ENCODE measurements at places on chromosomes 5 and 9.

DNA sequence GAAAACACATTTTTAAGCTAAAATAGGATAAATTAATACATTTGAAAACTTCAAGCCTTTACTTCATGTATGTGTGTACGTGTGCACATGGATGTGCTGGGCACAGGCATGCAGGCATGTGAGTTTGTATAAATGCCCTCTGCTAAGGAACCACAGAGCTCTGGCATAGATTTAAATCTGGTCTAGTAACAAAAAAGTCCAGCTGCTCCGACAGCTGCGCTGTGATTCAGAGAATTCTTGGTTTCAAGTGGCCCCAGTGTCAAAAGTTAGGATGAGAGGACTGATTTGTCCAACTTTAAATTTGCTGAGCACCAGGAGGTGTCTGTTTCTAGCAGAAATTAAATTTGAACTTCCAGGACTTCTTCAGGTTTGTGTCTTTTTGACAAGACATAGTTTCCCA lies 203.7 kb upstream of the TUT7 start:
- no peaks in the 10 kb centered on the region for H3K36me3 ChIP-seq
- peaks cover 11% of the 10 kb centered on the region for H3K27me3 ChIP-seq
- H3K27ac ChIP-seq, result no peak overlapping the region
- H3K4me3 ChIP-seq, result no peak overlapping the region

DNA sequence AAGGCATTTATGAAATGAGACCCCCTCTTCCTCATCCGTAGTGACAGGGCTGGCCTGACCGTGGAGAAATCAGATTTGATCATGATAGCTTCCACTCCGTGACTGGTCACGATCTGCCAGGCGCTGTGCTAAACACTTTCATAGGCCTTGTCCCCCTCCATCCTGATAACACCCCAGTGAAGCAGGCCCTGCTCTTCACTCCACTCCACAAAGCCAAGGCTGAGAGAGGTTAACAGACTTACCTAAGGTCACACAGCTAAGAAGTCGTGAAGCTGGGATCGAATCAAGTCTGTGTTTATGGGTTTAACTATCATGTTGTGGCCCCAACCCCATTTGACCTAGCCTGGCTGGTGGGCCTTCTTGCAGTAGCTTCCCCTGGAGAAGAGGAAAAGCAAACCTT lies 53.3 kb upstream of the IL17B start:
- no peaks in the 10 kb centered on the region for H3K27me3 ChIP-seq
- H3K4me3 ChIP-seq, result no peak overlapping the region
- peaks cover 18% of the 10 kb centered on the region for H3K4me1 ChIP-seq
- no peak for DNase-seq
- peaks cover 10% of the 10 kb centered on the region for H3K36me3 ChIP-seq

DNA sequence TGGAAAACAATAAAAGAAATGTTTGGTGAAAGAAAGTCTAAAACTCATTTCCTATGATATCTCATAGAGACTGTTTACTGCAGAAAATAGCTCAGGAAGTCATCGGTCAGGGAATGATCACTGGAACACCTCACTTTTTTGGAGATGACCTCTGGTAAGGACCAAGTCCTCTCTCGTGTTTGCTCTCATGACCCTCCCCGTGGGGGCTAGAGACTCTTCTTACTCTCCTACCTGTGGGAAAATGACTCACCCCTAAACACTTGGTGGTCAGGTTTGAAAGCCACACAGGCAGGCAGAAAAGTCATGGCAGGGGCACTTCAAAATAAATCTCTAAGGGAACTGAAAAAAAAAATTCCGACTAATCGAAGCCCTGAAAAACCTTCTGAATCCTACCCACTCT lies 48.2 kb downstream of the FAM240B start:
- H3K4me3 ChIP-seq, result no peak overlapping the region
- H3K36me3 ChIP-seq, result no peaks in the 10 kb centered on the region
- H3K27ac ChIP-seq, result no peak overlapping the region
- peaks cover 5% of the 10 kb centered on the region for H3K4me1 ChIP-seq
- no peak for DNase-seq
- peaks cover 24% of the 10 kb centered on the region for H3K27me3 ChIP-seq

- H3K36me3 ChIP-seq, result no peaks in the 10 kb centered on the region
- no peak overlapping the region for H3K27ac ChIP-seq
- no peak for DNase-seq
- H3K4me3 ChIP-seq, result no peak overlapping the region
- no peaks in the 10 kb centered on the region for H3K27me3 ChIP-seq
Observed at GRCh38 chr5:91538179-91538578, 155.1 kb upstream of the ARRDC3 start.

DNA sequence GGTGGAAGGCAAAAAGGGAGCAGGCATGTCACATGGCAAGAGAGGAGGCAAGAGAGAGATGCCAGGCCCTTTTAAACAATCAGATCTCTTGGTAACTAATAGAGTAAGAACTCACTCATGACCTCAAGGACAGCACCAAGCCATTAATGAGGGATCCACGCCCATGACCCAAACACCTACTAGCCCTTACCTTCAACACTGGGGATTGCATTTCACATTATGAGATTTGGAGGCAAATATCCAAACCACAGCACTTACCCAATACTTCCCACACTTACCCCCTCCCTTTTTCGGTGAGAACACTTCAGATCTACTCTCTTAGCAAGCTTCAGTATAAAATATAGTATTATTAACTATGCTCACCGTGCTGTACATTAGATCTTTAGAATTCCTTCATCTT lies 41.9 kb downstream of the ZNF354A start:
- no peaks in the 10 kb centered on the region for H3K27me3 ChIP-seq
- H3K4me3 ChIP-seq, result no peak overlapping the region
- no peaks in the 10 kb centered on the region for H3K36me3 ChIP-seq
- no peak for DNase-seq
- H3K4me1 ChIP-seq, result no peaks in the 10 kb centered on the region

DNA sequence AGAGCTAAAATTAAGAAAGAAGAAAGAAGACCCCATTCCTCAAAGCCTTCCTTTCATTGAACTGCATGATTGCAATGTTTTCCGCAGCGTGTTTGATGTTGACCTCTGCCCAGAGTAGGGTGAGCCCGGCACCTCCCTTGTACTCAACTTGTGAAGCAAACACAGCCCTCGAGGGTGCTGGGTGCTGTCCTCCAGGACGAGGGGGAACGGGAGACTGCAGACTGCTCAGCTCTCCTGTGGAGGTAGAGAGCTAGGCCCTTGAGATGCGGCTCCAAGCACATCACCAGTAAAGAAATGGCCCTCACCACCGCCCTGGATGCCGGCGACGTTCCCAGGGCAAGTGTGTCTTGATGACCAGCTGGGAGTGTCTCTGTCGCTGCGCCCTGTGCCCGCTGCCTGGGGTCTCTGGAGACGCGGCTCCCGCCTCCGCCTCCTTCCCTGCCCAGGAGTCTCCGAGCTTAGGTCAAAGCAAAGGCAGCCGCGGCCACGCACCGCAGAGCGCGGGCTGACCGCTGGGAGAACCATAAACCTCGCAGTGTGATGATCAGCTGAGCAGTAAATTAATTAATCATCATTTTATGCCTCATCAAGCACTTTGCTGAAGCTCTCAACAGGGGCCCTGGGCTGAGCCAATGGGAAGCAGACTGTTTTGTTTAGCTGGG lies 108.7 kb downstream of the IRX2 start:
- peaks cover 43% of the 10 kb centered on the region for H3K27me3 ChIP-seq
- DNase-seq, result no peak
- H3K36me3 ChIP-seq, result no peaks in the 10 kb centered on the region
- no peak overlapping the region for H3K27ac ChIP-seq

- peaks cover 16% of the 10 kb centered on the region for H3K27me3 ChIP-seq
- DNase-seq, result no peak
- H3K27ac ChIP-seq, result no peak overlapping the region
- no peaks in the 10 kb centered on the region for H3K36me3 ChIP-seq
- H3K4me3 ChIP-seq, result no peak overlapping the region
Observed at GRCh38 chr5:136816327-136816726, 451.0 kb upstream of the TRPC7 start.

- H3K4me3 ChIP-seq, result no peak overlapping the region
- no peak overlapping the region for H3K27ac ChIP-seq
- H3K36me3 ChIP-seq, result no peaks in the 10 kb centered on the region
- H3K4me1 ChIP-seq, result peaks cover 22% of the 10 kb centered on the region
- no peak for DNase-seq
- H3K27me3 ChIP-seq, result no peaks in the 10 kb centered on the region
Observed at GRCh38 chr5:126535856-126536545, 59.0 kb downstream of the ALDH7A1 start.

GRCh38 chr9:137592767-137593166 lies 2.5 kb upstream of the ZMYND19 start:
- peaks cover 9% of the 10 kb centered on the region for H3K4me1 ChIP-seq
- H3K36me3 ChIP-seq, result peaks cover 6% of the 10 kb centered on the region
- H3K27ac ChIP-seq, result no peak overlapping the region
- no peak for DNase-seq

- DNase-seq, result no peak
- H3K4me1 ChIP-seq, result peaks cover 10% of the 10 kb centered on the region
- peaks cover 9% of the 10 kb centered on the region for H3K27me3 ChIP-seq
- H3K36me3 ChIP-seq, result no peaks in the 10 kb centered on the region
Observed at GRCh38 chr5:112594095-112594850, 143.4 kb upstream of the APC start.

- H3K4me3 ChIP-seq, result no peak overlapping the region
- H3K27ac ChIP-seq, result no peak overlapping the region
- no peak for DNase-seq
- H3K27me3 ChIP-seq, result no peaks in the 10 kb centered on the region
Observed at GRCh38 chr5:95043234-95043633, 241.7 kb downstream of the MCTP1 start.

DNA sequence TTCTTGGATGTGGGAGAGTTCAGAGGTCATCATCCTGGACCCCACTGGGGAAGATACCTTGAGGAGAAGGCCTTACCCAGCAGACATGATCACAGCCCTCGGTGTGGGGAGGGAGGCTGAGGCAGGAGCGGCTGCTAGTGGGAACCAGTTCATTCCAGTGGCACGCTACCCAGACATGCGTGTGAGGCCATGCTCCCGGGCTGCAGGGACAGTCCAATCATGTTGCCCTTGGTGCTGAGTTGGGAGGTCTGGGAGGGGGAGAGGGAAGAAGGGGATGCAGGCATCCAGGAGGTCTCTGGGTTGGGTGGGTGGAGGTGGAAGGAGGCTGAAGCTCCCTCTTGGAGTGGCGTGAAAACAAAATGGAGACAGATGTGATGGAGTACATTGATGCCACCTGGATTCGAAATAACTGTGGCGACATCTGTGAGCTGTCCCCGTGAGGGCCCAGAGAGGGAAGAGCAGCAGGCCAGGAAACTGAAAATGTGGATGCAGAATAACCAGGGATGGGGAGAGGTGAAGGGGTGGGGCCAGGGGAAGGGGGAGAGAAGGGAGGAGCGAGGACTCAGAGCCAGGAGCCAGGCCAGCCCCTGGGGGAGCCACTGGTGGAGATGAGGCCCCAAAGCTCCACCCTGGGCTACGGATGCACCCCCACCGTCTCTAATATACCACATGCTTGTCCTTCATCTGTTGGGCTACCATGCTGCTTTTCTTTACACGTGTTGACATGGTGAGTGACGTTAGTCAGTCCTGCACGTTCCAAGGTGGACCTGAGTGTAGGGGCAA lies 16.2 kb downstream of the NDUFS6 start:
- H3K27me3 ChIP-seq, result no peaks in the 10 kb centered on the region
- H3K4me3 ChIP-seq, result no peak overlapping the region
- peaks cover 78% of the 10 kb centered on the region for H3K36me3 ChIP-seq
- no peaks in the 10 kb centered on the region for H3K4me1 ChIP-seq

DNA sequence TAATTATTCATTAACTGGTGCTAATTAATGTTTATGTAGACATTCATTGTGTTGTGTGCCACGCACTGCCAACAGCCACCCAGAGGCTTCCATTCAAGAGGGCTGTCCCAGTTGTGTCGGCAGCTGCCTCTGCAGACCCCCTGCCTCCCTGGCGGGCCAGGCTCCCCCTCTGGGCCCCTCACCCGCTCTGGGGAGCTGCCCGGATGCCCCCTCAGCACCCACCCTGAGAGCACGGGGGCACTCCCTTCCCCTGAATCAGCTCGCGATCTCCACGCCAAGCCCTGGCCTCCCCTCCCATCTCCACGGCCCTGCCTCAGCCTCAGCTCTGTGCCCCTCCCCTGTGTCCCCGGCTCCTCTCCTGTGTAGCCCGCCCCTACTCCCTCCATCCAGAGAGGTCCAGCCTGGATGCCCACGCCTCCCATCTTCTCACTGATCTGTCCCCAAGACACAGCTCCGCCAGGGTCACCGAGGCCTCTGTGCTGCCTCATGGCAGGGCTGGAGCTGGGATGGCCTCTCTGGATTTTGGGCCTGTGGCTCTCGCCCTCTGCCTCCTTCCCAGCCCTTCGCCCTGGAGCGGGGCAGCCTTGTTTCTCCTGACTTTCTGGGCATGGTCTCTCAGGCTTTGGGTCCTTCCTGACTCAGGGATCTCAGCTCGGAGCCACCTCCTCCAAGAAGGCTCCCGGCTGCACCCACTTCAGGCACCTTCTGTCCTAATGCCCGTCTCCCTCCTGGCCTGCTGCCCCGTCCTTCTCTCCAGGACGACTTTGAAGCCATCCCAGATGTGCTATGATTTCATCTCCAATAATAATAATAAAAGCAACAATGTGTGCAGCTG lies 16.0 kb upstream of the SLC9A3 start:
- no peaks in the 10 kb centered on the region for H3K4me1 ChIP-seq
- H3K27me3 ChIP-seq, result peaks cover 25% of the 10 kb centered on the region

- H3K27me3 ChIP-seq, result no peaks in the 10 kb centered on the region
- no peak for DNase-seq
- H3K4me1 ChIP-seq, result no peaks in the 10 kb centered on the region
Observed at GRCh38 chr9:89349607-89350006, 31.3 kb downstream of the SECISBP2 start.

- H3K4me3 ChIP-seq, result no peak overlapping the region
- H3K36me3 ChIP-seq, result no peaks in the 10 kb centered on the region
- no peak for DNase-seq
- peaks cover 31% of the 10 kb centered on the region for H3K27me3 ChIP-seq
- H3K4me1 ChIP-seq, result no peaks in the 10 kb centered on the region
- H3K27ac ChIP-seq, result no peak overlapping the region
Observed at GRCh38 chr5:1761453-1761755, 38.2 kb downstream of the MRPL36 start.

- no peak overlapping the region for H3K27ac ChIP-seq
- H3K27me3 ChIP-seq, result peaks cover 15% of the 10 kb centered on the region
- no peaks in the 10 kb centered on the region for H3K36me3 ChIP-seq
Observed at GRCh38 chr9:108235609-108236008, 620.2 kb downstream of the ACTL7B start.

DNA sequence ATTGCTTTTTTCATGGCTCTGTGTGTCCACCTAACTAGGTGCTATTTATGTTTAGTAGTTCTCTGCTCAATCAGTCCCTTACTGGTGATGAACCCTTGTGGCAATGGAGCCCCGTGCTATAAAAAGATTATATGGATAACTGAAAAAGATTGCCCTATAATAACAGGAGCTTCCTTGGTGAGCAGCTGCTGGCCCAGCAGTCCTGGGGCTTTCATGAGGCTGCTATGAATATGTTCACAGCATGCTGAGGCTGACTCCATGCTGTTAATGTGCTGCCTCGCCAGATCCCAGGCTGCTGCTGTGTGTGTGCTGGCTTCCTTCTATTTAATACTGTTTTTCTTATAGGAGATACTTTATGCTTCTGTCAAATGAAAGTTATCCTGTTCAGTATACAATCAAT lies 357.5 kb downstream of the TAF11L14 start:
- H3K36me3 ChIP-seq, result no peaks in the 10 kb centered on the region
- no peaks in the 10 kb centered on the region for H3K27me3 ChIP-seq
- H3K4me3 ChIP-seq, result no peak overlapping the region
- no peaks in the 10 kb centered on the region for H3K4me1 ChIP-seq
- H3K27ac ChIP-seq, result no peak overlapping the region

- no peak for DNase-seq
- peaks cover 21% of the 10 kb centered on the region for H3K4me1 ChIP-seq
- H3K4me3 ChIP-seq, result no peak overlapping the region
- H3K36me3 ChIP-seq, result no peaks in the 10 kb centered on the region
- peaks cover 41% of the 10 kb centered on the region for H3K27me3 ChIP-seq
- no peak overlapping the region for H3K27ac ChIP-seq
Observed at GRCh38 chr5:122081541-122081940, 3.5 kb upstream of the LOX start.
